ENCODE measurements at places on chromosomes 11 and 22.

GRCh38 chr11:85941380-85941973 lies 86.3 kb downstream of the CCDC83 start:
- no peak for DNase-seq

GRCh38 chr11:27294654-27295053 lies 68.4 kb downstream of the CCDC34 start:
- DNase-seq = no peak

DNA sequence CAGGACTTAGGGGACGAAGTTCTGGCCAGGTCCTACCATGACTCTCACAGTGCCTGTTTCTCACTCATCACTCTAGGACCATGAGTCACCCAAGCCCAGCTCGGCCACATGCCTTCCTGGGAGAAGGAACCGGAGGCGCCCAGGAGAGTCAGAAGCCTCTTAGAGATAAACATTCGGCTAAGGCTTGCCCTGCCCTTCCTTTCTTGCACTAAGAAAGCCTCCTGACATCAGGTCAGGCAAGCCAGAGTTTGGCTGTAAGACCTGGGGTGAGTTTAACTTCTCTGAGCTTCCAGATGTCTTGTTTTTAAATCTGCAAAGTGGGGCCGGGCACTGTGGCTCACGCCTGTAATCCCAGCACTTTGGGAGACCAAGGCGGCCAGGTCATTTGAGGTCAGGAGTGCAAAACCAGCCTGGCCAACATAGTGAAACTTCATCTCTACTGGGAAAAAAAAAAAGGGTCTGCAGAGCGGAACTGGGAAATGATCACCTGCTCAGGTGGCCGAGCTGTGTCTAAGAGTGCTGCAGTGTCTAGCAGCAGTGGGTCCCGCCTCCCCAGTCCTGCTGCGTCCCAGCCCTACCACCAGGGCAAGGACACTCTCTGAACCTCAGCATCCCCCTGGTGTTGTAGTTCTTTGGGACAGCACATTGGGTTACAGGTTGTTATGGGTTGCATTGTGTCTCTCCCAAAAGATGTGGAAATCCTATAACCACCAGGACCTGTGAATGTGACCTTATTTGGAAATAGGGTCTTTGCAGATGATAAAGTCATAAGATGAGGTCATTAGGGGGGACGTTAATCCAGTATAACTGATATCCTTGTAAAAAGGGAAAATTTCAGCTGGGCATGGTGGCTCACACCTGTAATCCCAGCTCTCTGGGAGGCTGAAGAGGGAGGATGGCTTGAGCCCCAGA lies 1.8 kb upstream of the CARS1 start:
- DNase-seq = no peak

GRCh38 chr11:18253233-18253632 lies 4.8 kb upstream of the SAA2 start:
- no peak for DNase-seq

DNA sequence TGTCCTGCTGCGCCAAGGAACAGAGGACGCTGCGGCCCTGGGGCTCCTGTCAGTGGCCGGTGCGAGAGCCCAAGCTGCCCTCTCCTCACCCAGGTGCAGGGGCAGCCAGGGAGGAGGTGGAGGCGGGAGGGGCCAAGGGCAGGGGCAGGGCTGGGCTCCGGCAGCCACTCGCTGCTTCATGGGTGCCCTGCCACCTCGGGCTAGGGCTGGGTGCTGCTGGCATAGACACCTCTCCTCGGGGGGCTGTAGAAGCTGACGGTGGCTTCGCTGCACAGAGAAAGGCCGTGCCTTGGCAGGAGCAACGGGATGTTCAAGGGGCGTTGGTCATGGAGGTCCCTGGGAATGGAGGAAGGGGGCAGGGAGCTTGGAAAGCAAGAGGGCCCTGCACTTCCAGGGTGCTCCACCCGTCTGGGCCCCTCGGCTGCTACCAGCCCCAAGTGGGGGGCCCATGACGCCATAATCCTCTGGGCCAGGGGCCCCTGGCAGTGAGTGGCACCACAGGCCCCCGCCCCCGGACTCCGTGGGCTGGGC lies 1.6 kb upstream of the TBX1 start:
- DNase-seq = no peak

DNA sequence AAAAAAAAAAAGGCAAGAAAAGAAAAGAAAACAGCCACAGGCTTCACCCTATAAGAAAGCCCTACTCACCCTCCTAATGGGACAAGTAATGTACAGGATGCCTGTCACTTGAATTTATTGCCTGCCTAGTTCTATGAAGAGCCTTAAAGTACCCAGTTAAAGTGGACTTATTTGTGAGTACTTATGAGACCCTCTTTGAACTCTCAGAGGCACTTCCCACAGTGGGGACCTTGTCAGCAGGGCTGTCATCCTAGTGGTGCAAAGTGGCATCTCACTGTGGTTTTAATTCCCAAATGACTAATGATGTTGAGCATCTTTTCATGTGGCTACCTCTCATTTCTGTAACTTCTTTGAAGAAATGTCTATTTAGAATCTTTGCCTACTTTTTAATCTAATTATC lies 41.8 kb upstream of the BARX2 start:
- no peak for DNase-seq

DNA sequence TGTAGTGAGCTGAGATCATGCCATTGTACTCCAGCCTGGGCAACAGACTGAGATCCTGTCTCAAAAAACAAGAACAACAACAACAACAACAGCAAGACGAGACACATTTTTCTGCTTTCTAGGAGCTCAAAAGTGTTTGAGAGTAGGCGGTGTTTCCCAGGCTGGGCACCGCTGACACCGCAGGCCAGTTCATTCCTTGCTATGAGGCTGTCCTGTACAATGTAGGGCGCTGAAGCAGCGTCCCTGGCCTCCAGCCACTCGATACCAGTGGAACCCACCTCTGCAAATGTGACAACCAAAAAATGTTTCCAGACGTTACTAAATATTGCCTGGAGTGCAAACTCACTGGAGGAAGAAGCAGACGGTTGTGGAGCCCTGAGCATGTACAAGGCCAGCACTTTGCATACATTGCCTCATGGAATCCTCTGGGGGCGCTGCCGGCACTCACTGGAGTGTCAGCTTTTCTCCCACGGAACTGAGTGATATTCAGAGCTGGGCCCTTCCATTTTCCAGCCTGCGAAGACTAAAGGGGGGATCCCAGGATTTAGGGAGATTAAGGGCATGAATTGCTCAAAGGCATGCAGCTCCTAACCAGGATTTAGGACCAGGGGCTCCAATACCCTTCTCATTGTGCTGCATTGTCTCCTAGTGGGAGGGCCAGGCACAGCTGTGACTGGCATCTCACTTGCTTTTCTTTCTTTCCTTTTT lies 5.8 kb upstream of the MIEF1 start:
- DNase-seq = no peak

DNA sequence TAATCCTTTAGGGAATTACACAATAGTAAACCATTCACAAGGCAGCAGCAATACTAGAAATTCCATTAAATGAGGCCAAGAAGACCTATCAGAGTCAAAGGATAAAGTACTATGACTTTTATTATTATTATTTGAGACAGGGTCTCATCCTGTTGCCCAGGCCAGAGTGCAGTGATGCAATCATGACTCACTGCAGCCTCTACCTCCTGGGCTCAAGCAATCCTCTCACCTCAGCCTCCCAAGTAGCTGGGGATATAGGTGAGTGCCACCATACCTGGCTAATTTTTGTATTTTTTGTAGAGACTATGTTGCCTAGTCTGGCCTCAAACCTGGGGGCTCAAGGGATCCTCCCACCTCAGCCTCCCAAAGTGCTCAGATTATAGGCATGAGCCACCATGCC lies 51.8 kb downstream of the TTC28 start:
- no peak for DNase-seq

DNA sequence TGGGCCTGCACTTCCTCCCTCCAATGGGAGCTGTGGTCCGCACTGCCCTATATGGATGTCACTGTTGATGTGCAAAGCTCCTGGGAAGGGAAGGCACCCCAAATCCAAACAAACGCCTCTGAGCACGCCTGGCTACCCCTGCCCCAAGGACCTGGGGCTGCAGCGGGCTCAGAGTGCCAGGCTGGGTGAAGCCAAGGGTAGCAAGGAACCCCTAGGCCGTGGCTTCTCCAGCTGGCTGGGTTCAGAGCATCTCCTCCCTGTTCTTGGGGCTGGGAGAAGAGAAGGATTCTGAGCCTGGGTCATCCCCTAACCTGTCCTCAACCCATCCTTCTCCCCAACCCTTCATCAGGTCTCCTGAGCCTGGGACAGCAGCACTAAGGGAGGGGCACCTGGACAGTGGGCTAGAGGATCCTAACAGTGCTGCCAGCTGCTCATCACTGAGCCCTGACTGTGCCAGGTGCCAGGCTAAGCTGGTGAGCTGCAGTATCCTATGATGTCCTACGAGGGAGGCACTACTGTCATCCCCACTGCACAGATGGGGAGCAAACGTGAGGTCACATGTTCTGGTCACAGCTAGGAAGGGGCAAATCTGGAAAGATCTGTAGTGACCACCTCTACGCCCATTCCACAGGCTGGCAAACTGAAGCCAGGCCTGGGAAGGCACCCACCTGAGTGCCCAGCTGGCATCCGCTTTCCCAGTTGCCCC lies 3.0 kb downstream of the SSTR3 start:
- no peak for DNase-seq

GRCh38 chr11:86632499-86633269 lies 39.7 kb downstream of the ME3 start:
- no peak for DNase-seq

DNA sequence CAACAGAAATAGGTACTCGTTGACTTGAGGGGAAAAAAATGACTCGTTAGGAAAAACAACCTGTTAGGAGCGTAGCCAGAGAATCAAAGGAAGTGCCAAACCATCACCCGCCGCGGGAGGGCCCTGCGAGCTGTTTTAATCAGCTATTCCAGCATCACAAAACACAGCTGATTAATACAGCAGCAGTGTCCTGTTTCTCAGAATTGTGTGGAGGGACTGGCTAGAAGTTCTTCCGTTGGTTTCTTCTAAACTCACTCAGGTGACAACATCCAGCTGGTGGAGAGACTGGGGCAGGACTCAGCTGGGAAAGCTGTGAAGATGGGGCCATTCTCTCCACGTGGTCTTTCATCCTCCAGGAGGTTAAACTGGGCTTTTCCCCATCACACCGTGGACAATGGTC lies 28.0 kb downstream of the HSPA8 start:
- DNase-seq = no peak

DNA sequence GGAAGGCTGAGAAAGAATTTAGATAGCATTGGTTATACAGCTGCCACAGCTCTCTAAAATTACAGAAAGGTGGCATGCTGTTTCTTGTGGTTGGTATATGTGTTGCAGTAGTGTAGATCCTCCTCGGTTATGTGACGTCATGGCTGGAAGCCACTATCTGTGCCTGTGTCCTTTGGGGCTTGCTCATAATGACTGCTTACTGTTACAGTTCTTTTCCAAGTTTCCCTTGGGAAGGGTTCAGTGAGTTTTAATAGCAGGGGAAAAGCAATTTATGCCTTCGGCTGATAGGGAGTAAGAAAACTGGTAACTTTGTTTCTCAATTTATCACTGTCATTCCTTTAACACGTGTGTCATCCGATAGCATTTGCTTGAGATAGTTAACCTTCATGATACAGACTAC lies 47.2 kb downstream of the POLD3 start:
- no peak for DNase-seq

DNA sequence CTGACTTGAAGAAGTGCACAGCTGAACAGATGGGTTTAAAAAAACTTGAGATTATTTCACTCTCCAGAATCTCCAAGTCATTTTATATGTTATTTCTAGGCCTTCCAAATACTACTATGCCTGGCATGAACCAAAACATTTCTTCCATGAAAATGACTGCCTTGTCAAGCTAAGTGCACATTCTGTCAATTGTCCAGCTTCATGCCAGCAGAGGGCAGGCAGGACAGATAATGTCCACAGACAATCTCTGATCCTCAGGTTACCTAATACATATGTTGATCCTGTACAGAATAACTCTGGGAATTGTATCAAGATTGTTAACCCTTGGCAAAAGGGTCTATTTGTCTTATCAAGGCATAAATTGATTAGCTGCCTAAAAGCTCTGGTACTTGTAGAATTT lies 229.5 kb downstream of the AASDHPPT start:
- DNase-seq = no peak

DNA sequence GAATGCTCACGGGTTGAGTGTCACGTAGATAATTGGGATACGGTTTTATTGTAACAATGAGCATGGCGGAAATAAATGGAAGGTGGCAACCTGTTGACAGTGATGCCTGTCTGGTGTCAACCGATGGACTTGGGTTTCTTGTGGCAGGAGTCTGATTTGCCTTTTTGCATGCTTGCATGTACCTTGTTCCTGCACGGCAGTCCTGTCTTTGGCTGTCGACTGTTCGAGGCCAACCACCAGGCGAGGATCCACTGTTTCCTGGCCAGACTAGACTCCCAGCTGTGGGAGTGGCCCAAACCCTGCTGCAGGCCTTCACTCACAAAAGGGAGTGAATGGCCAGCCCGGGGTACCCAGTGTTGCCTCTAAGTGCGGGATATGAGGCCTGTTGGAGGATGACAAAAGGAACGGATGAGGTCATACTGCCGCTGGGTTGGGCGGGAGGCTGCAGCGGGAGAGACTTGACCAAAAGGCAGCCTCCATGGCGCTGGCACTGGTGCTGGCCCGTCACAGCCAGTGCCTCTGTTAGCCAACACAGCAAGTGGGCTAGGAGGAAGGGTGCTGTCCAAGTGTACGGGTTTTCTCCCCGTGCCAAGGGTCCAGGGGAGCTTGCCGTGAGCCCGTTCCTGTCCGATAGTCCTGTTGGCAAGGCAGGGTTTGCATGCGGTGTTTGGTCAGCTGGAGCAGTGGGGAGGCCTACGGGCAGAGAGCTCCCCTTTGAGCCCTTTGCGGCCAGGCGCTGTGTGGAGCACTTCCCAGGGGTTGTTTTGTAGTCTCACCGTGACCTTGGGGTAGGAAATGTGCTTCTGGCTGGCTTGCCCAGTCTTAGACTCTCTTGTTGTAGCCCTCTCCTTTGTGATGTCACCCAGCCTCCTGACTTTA lies 974 bp downstream of the DGCR8 start:
- DNase-seq = no peak

- DNase-seq = no peak
These were observed 593.6 kb downstream of the ETS1 start for GRCh38 chr11:127993788-127994187.

DNA sequence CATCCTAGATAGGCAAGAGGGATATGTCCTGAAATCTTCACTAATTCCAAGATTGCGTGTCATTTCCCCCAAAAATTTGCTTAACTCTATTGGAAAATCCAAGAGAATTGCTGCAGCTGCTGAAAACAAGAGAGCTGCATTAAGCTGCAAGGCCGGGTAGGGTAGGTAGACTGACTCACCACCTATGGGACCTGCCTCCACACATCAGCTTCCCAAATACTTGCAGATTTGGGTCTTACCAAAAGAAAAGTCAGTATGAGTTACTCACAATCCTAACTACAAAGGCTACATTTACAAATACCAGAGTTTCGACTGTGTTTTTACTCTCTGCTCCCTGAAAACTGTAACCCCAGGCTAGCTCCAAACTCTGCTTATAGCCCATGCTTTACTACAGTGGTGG lies 142.5 kb upstream of the TEAD1 start:
- DNase-seq = no peak

- no peak for DNase-seq
These were observed 3.8 kb upstream of the CAPN5 start for GRCh38 chr11:77062924-77063323.

DNA sequence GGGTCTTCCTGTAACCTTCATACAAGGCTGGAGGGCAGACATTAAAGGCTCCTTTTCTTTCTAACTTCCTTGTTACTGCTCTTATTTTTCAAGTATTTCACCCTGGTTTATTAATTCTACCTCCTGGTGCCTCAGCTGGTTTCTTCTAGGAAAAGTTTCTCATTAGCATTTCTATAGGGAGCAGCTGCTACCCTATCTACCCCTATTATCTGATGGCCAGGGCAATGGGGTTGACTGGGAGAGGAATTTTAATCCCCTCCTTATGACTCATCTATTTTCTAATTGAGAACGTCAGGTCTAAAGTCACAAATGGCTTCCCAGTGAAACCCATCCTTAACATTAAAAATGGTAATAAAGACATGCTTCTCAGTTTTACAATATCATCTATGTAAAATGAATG lies 5.0 kb downstream of the MAP6 start:
- DNase-seq = no peak

All from omental fat pad (tissue), 4 donors.